ENCODE measurements at places on chromosomes 7 and 10.

DNA sequence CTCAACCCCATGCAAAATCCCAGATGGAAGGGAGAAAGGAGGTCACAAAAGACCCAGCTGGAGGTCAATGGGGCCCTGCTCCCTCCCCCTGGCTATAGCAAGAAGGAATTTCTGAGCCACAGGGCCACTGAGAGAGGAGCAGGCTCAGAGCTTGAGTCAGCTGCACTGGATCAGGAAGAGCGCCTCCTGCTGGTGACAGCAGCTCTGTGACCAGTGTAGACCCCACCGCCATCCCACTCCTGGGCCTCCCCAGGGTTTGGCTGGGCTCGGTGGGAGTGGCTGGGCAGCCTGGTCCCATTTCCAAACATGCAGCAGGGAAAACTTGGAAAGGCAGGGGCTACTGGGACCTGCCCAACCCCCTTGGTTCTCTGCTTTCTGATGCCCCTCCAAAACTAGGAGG is 31.5 kb upstream of the PRLHR start:
- no peak for DNase-seq

DNA sequence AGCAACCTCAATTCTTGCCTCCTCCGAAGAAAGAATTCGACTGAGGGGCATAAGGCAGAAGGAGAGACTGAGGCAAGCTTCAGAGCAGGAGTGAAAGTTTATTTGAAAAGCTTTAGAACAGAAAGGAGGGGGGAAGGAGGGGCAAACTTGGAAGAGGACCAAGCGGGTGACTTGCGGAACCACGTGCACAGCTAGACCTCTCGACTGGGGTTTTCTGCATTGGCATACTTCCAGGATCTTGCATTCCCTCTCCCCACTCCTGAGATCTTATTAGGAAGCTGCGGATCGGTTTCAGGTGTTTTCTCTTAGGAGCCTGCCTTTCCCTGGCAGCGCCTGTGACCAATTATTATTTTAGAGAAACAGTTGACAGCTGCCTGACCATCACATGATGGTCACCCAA is 20.3 kb upstream of the CPXM2 start:
- no peak for DNase-seq

DNA sequence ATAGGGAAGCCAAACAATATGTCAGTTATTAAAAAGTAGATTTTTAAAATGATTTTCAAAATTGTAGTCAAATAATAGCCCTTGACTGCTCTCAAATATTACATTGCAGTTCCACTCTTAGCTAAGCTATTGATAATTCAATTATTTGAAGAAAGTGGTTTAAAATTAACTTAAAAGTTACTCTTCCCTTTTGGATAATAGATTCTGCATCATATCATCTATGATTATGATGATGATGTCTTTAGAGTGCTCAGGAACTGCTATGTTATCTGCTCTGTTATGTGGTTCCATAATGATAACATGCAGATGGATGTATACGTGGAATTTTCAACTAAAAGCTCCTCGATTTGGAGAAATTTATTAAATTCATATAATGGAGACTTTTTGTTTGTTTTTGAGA is 110.0 kb downstream of the ADAM22 start:
- DNase-seq = no peak

- no peak for DNase-seq
Observed at GRCh38 chr7:115359119-115359518, 437.2 kb downstream of the MDFIC start.

DNA sequence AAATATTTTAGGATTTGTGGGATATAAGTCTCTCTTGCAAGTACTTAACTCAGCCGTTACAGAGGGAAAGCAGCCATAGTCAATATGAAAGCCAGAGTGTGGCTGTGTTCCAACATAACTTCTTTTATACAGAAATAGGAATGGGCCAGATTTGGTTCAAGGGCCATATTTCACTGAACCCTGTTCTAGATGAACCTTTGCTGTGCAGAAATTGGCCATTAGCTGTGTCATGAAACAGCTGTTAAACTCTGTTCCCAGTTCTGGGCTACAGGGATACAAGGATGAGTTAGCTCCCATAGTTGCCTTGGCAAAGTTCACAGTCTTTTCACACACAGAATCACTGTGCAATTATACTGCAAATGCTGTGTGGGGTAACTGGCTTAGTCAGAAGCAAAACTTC is 213.9 kb upstream of the LRRN3 start:
- DNase-seq = no peak

- no peak for DNase-seq
Observed at GRCh38 chr7:119270644-119271043, 1002.3 kb upstream of the KCND2 start.

DNA sequence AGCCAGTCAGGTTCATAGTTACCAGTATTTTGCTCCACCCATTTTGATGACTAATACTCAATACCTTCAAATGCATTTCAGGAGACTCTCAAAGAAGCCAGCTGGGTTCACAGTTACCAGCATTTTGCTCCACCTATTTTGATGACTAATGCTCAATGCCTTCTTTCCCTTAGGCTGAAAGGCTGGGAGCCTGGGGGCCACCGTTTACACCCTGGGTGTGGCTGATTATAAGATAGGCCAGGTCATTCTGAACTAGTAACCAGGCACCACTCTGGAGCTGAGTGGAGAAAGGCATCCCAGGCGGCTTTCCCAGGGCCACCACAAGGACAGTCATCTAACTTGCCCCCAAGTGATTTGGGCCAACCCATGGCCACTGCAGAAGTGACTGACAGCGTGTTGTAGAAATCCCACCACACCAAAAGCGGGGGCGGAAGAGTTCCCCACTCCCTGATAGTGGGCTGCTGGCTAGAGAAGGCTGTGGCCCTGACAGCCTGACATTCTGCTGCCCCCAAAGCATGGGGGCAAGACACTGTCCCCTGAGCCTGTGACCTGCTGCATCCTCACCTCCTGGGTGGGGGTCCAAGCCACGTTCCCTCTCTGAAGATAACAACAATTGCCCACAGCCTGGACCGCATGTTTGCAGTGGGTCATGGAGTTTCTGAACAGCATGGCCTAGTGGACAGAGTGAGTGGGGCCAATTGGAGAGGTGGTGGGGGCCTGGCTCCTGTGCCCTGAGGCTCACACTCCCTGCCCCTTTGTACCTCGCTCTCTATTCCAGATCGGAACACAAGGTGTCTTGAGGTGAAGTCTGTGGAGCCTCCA is 23.0 kb upstream of the ZNF488 start:
- DNase-seq = no peak

GRCh38 chr7:70034999-70035398 is 436.7 kb downstream of the AUTS2 start:
- no peak for DNase-seq

DNA sequence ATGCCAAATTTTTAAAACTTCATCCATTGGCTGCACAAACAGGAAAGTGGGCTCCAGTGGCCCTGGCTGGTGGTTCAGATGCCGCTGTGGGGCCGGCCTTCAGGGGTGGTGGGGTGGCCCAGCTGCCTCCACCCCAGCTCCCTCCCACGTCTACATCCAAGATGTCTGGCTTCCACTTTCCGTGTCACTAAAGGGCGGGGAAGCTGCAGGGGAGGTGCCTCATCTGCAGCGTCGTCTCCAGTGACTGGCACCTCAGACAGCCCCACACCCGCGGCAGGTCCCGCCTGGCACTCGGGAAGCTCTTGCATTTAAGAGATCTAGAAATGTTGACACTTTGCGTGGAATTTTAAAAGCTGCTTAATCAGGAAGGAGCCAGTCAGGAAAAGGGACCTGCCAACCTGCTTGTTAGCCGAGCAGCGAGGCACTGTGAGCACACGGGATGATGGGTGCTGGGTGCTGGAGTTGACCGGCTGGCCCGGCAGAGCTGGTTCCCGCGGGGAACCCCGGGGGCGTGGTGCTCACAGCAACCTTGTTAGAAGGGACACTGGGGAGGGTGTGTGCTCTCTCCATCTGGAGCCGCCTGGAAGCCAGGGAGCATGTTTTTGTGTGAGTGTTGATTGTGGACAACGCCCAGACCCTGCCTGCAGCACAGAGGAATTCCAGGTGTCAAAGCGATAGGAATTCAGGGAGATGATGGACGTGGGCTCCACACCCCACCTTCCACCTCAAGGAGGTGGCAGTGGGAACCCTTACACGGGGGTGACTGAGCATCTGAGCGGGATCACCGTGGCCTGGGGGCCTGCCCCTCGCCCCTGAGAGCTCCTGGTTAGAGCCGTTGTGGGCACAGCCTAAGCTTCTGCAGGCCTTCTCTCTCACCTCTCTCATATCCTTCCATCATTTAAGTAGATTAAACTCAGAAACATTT is 320.5 kb downstream of the PTPRN2 start:
- DNase-seq = no peak

DNA sequence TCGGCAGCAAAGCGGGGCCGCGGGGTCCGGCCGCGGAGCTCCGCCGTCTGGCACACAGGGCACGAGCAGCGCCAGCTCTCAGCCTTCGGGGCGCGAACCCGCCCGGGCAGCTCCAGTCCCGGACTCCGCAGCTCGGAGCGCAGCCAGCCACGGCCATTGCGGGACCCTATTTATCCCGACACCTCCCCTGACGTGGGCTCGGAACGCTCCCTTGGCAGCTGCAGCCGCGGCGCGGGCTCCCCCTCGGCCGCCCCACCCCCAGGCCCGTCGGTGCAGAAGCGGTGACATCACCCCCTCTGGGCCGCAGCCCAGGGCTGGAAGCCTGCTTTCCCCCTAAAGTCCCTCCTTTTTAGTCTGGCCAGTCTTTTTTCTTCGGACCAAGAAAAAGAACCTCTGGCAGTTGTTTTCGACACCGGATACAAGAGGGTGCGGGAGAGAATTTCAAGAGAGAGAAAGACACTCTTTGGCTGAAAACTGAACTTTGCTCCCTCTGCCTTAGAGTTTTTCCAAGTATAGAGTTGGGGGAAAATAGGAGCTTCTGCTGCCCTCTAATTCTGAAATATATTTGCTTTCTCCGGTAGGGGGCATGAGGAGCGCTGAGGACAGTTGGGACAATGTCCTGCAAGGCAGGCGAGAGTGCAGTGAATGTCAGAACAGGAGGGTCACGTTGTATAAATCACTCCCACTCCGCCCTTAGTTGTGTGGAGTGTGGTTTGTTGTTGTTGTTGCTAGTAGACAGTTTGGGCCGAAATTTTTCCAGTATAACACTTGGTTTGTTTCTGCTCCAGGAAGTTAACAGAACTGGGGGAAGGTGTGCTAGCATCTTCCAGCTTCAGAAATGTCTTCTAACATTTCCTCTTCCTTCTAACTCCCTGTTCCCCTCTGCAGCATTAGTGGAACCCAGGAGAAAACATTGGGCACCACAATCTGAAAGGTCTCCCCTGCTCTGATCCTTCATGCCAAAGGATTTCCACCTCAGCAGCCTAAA is at the start of gene SFRP4:
TSS of gene SFRP4 (minus strand) at position 145 of the 988 bp plus-strand sequence. CDS start 280 bp downstream, outside the sequence.
- peak; percentile 43 for DNase-seq

- no peak for DNase-seq
Observed at GRCh38 chr7:99677013-99677647, 2.7 kb downstream of the CYP3A5 start.

DNA sequence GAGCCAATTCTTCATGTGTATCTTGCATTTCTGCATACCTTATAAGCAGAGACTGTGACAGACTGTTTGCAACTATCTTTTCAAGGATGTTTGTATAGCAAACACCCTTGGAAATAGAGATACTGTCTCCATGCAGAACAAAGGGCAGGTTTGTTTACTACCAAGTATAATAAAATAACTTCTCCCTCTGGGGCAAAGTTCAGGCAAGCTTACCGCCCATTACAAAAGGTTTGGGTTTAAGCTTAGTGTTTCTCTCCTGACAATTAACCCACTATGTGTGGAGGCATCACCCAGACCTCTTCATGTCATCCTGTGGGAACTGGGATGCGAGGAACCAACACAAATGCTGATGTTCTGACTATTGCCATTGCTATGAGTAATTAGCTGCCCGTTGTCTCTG is 479.1 kb upstream of the ZMIZ1 start:
- no peak for DNase-seq

- no peak for DNase-seq
Observed at GRCh38 chr7:53541475-53541874, 506.0 kb downstream of the POM121L12 start.

- DNase-seq = no peak
Observed at GRCh38 chr7:152568972-152569371, 107.0 kb downstream of the XRCC2 start.

DNA sequence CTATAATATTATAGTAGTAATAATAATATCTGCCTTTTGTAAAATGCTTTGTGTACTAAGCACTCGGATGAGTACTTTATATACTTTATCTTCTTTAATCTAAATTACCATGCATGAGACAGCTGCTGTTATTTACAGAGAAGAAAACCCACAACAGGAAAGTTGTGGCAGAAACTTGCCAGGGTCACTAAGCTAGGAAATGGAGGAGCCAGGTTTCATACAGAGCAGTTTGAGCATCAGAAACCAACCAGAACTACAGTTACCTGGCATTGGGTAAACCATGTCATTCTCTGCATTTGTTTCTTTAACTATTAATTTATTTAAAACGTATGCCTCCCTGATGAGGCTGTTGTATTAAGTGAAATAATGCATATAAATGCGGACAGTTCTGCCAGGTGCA is 129.9 kb downstream of the CSTF2T start:
- no peak for DNase-seq

DNA sequence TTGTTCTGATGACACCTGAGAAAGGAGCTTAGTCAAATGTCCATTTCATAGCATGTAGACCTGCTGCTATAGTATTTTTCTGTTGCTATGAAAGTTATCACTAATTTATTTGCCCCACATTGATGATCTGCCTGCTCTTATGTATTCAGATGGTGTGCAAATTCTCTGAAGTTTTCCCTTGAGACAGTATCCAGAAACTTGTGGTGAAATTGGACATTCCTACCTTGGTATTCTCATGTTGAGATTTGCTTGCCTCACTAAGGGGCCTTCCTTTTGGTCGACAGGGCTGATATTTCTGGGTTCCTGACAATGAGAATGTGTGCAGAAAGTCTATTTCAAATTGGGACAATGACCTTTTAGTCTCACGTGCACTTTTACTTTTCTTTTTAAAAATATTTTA is 253.2 kb upstream of the FZD8 start:
- DNase-seq = no peak

DNA sequence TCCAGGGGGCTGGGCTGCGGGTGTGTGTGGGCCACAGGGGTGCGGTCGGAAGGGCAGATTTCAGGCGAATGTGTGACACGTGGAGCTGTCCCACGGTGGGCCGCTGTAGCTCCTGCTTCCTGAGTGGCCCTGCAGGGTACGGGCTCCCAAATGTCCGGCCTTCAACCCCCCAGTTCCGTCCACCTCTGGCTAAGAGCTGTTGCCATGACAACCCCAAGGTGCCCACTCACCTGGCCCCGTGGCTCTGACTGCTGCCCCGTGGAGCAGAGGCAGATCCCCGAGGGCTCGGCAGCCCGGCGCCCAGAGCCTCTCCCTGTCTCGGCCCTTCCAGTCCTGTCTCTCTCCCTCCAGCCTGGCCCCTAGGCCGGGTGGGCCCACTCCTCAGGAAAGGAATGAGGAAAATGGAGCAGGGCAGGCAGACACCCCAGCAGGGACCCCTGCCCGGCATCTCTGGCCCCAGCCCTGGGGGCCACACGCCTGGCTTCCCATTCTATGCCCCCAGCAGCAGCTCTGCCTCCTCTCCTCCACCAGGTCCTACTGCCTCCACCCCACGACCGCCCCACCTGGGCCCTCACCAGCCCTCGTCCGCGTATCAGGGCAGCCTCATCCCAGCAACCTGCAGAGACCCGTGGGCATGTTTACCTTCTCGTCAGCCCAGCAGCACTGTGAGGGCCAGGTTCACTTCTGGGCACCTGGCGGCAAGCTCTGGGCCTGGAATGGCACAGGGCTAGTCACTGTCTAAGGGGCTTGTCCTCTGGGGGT is 215.6 kb downstream of the ELFN1 start:
- no peak for DNase-seq

Measured in inflammatory macrophage treated with lipopolysaccharide for 1 hour (primary cell).